Activated CD4-positive, alpha-beta T cell treated with anti-CD3 and anti-CD28 coated beads for 36 hours (primary cell): ENCODE measurements at places on chromosomes 5 and 9.

DNA sequence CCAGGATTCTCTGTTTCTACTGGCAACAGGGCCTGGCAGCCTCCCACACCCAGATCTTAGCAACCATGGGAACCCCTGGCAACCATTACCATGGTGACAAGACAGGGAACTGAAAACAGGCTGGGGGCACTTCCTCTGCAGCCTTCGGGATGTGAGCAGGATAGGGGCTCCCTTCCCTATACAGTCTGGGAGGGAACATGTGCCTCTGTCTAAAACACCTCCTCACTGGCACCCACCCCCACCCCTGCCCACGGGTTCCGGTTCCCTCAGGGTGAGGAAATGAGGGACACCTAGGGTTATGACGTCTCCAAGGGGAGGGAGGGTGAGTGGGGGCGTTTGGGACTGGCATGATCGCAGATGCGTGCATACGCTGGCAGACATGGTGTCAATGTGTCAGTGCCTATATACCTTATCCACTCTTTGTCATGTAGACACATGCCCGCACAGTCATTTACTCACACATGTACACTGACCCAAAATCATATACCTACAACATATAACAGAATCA is 3.0 kb upstream of the DNAJB5 start:
- peak; percentile 80 for DNase-seq
- no peaks in the 10 kb centered on the region for H3K27me3 ChIP-seq
- H3K4me1 ChIP-seq = peaks cover 78% of the 10 kb centered on the region
- peaks cover 5% of the 10 kb centered on the region for H3K36me3 ChIP-seq
- peak overlapping the region; percentile 59 for H3K27ac ChIP-seq
- no peak overlapping the region for H3K4me3 ChIP-seq

- H3K4me3 ChIP-seq = no peak overlapping the region
- no peaks in the 10 kb centered on the region for H3K4me1 ChIP-seq
Observed at GRCh38 chr5:68048516-68048915, 167.0 kb upstream of the PIK3R1 start.

DNA sequence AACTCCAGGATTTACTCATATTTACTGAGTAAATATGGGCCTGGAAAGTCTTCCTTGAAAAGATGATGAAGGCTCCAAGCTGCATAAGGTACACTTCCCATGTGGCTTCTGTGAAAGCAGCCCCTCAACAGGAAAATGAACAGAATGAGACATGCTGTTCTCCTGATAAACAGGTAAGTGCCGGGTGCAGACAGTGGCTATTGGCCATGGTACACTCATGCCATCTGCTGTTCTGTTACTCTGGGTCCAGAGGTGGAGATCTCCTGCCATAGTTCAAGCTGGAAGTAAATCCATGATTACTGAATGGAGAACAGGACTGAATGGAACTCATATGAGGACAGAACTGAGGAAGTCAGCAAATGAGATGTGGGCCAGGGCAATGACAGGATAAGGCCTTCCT is 103.6 kb downstream of the SLIT3 start:
- no peaks in the 10 kb centered on the region for H3K36me3 ChIP-seq
- no peak for DNase-seq
- H3K27ac ChIP-seq = no peak overlapping the region
- H3K27me3 ChIP-seq = no peaks in the 10 kb centered on the region

- H3K27me3 ChIP-seq = no peaks in the 10 kb centered on the region
- H3K4me3 ChIP-seq = no peak overlapping the region
- no peak for DNase-seq
- H3K4me1 ChIP-seq = peaks cover 9% of the 10 kb centered on the region
- no peak overlapping the region for H3K27ac ChIP-seq
- peaks cover 8% of the 10 kb centered on the region for H3K36me3 ChIP-seq
Observed at GRCh38 chr9:136947028-136947891, 2.2 kb downstream of the C8G start.

GRCh38 chr5:10019236-10019635 is 230.5 kb downstream of the ATPSCKMT start:
- DNase-seq = no peak
- H3K36me3 ChIP-seq = no peaks in the 10 kb centered on the region
- no peak overlapping the region for H3K4me3 ChIP-seq
- H3K27ac ChIP-seq = no peak overlapping the region
- H3K27me3 ChIP-seq = no peaks in the 10 kb centered on the region

GRCh38 chr5:172150514-172151425 is 37.3 kb downstream of the STK10 start:
- DNase-seq = peak; percentile 49
- no peaks in the 10 kb centered on the region for H3K27me3 ChIP-seq
- H3K4me3 ChIP-seq = peak overlapping the region; percentile 58
- H3K4me1 ChIP-seq = peaks cover 80% of the 10 kb centered on the region
- H3K36me3 ChIP-seq = peaks cover 59% of the 10 kb centered on the region

DNA sequence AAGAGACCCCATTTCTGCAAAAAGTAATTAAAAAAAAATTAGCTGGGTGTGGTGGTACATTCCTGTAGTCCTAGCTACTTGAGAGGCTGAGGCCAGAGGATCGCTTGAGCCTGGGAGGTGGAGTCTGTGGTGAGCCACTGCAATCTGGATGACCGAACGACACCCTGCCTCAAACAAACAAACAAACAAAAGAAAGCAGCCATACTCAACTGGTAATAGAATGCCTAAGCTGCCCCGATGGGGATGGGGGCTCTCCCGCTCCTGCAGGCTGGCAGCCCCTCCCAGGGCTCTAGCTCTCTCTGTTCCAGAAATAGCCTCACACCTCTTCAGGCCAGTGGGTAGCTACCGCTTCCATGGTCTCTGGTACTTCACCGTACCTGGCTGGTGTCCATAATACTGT is 241.8 kb downstream of the FANCC start:
- no peaks in the 10 kb centered on the region for H3K27me3 ChIP-seq
- no peaks in the 10 kb centered on the region for H3K4me1 ChIP-seq

- H3K27ac ChIP-seq = no peak overlapping the region
- H3K36me3 ChIP-seq = peaks cover 58% of the 10 kb centered on the region
- H3K4me1 ChIP-seq = peaks cover 4% of the 10 kb centered on the region
- H3K27me3 ChIP-seq = no peaks in the 10 kb centered on the region
- H3K4me3 ChIP-seq = no peak overlapping the region
Observed at GRCh38 chr9:109051733-109052132, 38.4 kb upstream of the CTNNAL1 start.

- no peaks in the 10 kb centered on the region for H3K36me3 ChIP-seq
- no peak for DNase-seq
- no peaks in the 10 kb centered on the region for H3K4me1 ChIP-seq
- no peak overlapping the region for H3K4me3 ChIP-seq
- H3K27ac ChIP-seq = no peak overlapping the region
Observed at GRCh38 chr5:15260356-15261268, 239.4 kb upstream of the FBXL7 start.

DNA sequence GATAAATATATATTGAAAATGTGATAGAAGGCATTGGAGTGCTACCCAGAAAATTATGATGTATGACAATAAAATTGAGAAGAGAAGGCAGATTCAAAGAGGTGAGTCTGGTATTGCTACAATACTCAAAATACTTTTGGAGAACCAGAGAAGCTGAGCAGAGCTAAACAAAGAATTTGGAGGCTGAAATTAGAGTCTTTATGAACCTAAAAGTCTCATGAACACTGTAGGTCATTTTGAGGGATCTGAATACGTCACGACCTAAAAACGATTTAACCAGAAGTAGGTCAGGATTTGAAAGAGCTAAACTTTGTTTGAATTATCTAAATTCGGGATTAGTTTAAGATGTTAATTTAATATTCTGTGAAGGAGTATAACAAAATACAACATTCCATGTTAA is 182.4 kb upstream of the CDH9 start:
- DNase-seq = no peak
- no peak overlapping the region for H3K27ac ChIP-seq
- H3K4me3 ChIP-seq = no peak overlapping the region
- no peaks in the 10 kb centered on the region for H3K27me3 ChIP-seq

GRCh38 chr9:134283692-134284265 is 42.5 kb upstream of the RXRA start:
- no peak overlapping the region for H3K27ac ChIP-seq
- H3K27me3 ChIP-seq = peaks cover 2% of the 10 kb centered on the region
- no peaks in the 10 kb centered on the region for H3K4me1 ChIP-seq
- no peak overlapping the region for H3K4me3 ChIP-seq
- no peaks in the 10 kb centered on the region for H3K36me3 ChIP-seq
- DNase-seq = no peak
